ENCODE measurements at places on chromosomes 7 and 10.

DNA sequence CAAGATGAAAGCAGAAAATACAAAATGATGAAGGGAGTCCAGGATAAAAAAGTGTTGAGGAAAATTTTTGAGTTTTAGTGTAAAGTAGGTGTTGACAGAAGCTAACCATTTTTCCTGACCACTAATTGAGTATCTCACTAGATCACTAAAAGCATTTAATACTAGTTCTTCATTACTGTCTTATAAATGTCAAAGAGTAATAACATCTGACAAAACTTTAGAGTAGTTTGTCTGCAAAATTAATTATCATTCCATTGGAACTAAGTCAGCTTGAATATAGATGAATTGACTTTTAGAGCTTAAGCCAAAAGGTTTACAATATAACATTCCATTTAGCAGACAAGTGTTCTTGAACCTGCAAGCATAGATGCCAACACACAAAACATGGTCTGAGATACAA is 232.9 kb downstream of the FOXP2 start:
- no peak for DNase-seq

GRCh38 chr7:26626687-26627086 is 237.7 kb downstream of the SKAP2 start:
- no peak for DNase-seq

DNA sequence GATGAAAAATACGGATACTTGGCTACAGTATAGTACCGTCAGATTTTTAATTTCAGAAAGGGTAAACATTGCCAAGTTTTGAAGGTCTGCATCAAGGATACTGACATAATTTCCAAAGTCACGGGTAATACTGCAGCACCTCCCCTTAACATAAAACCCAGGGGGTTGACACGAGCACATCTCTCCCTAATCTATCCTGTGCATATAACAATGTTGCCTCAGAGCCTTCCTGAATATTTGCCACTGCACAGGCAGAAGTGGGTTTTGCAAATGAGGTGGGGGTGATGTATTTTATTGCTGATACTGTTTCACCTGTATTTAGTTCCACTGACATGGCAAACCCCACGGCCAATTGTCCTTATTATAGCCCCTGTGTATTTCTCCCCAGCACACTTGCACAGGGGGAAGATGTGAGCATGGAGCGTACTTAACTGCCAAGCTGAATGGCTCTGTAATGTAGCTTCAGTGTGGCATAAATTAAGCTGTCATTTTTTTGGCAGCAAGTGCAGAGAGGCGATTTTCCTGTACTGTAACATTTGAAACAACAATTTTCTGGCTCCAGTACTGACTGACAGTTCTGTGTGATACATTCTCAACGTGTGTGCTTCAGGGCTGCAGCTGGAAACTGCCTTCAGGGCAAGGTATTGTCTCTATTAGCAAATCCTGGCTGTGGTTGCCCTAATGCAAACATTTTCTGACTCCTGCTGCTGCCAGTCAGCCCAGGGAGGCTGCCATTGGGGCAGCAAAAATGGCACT is 299.6 kb upstream of the SP4 start:
- DNase-seq = no peak

GRCh38 chr10:24670964-24671670 is 52.6 kb downstream of the ARHGAP21 start:
- DNase-seq = no peak

GRCh38 chr10:119368991-119369869 is 161.9 kb downstream of the GRK5 start:
- no peak for DNase-seq

DNA sequence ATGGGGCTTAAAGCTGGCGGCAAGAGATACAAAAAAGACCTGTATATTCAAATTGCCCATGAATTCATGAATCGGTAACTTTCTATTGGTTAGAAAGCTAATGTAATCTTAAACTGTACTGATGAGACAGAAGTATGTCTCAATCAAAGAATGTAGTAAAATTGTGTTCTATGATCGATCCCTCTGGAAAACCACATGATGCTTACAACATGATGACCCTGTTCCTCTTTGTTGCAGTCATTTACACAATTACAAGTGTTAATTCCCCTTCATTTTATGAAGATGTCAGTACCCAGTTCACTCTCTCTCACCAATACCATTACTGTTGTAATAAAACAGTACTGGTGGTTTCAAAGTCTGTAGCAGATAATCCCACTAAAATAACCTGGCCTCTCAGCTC is 10.1 kb downstream of the KIF5B start:
- DNase-seq = no peak

DNA sequence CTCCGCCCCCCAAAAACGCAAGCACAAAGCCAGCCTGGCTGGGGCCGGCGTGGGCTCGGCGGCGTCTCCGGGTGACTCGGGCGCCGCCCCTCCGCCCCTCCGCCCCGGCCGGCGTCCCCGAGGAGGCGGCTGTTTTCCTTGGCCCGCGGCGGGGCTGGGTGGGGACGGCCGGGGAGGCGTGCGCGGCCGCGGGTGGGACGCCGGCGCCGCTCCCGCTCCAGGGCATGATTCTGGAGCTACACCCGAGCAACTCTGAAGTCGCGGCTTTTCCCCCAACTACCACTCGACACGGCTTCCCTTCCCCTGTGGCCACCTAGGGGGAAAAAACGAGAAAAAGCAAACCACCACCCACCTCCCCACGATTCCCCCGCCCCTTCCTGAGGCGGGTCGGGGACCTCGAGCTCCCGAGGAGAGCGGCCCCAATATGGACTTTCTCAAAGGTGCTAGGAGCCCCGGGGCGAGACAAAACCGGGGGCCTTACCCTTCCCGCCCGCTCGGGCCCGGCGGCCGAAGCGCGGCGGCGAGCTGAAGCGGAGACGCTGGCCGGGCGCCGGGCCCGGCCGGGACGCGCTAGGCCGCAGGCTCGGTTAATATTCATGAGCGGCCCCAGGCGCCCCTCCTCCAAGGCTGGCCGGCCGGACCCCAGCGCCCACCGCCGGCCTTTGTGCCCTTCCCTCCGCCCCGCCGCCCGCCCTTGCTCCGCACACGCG is 856 bp downstream of the ARHGAP21 start:
- DNase-seq = no peak

DNA sequence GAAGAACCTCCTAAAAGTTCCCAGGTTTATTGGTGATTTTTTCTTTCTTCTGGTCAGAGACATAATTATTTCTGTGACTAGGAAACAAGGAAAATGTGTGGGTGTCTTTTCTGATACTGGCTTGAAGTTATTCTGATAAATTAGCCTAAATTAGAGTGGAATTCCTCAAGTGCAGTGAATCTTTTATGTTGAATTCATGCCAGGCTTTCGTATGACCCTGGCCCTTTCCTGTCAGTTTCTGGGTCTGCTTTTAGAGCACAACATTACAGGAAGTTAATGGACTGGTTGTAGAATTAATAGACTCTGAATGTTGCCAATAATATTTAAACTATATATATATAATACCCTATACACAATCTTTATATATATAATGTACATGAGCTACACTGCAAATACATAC is 230.6 kb upstream of the KIAA1217 start:
- DNase-seq = no peak

DNA sequence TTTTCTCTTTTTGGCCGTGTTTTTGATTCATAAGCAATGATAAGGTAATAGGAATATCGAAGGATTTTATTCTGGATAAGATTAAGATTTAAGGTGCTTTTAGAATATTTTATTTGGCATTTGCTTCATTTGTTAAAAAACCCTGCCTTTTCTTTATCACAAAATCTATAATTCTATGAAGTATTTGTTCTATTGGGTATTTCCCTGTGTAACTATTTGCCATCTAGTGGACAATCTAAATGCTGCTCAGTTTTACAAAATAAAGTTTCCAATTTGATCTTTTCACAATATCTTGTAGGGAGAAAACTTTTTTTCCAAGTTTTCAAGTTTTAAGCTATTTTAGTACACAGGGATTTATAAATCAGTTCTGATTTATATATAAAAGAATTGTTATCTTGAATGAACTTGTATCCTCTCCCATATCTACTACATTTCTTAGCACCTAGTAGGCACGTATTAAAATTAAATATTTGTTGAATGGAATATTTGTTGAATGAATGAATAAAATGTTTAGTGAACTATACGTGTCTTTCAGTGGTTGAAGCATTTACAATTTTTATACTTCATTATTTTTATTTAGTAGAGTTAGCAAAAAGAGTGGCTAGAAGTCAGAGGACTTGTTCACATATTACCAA is 26.5 kb downstream of the ANKRD7 start:
- no peak for DNase-seq

GRCh38 chr7:51545131-51545530 is 228.5 kb upstream of the COBL start:
- DNase-seq = peak; percentile 91

- DNase-seq = peak; percentile 76
These were observed 12.0 kb upstream of the GLCCI1 start for GRCh38 chr7:7956531-7957128.

GRCh38 chr10:112809736-112810135 is 140.3 kb upstream of the TCF7L2 start:
- DNase-seq = no peak

GRCh38 chr7:155868955-155869783 is 56.9 kb upstream of the SHH start:
- DNase-seq = no peak

DNA sequence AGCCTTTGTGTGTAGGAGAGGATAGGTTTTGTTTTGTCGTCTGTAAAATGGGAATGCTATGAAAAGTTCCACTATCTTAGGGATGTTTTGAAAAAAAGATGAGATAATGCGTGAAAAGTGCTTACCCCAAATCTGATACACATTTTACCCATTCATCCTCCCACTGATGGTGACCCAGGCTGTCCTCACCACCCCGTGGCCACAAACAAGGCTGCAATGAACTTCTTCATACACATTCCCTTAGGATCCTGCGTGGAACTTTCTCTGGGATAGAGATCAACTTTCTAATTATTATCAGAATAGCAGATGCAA is 399 bp upstream of the OGDHL start:
- no peak for DNase-seq

GRCh38 chr7:11155883-11156282 is 182.2 kb downstream of the PHF14 start:
- DNase-seq = no peak

- DNase-seq = no peak
These were observed 333.6 kb upstream of the ZNF32 start for GRCh38 chr10:43982250-43982649.

GRCh38 chr10:45241865-45242520 is 73.4 kb downstream of the OR13A1 start:
- DNase-seq = no peak

DNA sequence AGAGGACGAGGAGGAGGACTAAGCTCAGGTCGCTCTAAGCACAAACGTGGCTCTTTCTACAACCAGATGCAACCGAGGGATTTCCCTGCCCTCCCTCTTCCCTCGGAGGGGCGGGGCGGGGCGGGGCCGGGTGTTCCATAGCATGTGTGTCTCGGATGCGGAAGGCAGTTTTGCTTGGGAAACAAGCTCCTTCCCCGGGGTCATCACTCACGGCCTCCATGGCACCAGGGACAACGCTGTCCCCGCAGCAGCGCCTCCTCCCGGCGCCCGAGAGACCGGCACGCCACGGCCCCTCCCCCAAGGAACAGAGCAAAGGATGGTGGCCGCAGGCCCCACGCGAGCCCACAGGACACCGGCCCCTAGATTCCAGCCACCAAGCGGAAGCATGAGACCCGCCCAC is 110.5 kb downstream of the PAXIP1 start:
- no peak for DNase-seq

- DNase-seq = no peak
These were observed 18.7 kb upstream of the RBM20 start for GRCh38 chr10:110625356-110625894.

- no peak for DNase-seq
These were observed 116.1 kb downstream of the INSYN2A start for GRCh38 chr10:127080317-127080716.

DNA sequence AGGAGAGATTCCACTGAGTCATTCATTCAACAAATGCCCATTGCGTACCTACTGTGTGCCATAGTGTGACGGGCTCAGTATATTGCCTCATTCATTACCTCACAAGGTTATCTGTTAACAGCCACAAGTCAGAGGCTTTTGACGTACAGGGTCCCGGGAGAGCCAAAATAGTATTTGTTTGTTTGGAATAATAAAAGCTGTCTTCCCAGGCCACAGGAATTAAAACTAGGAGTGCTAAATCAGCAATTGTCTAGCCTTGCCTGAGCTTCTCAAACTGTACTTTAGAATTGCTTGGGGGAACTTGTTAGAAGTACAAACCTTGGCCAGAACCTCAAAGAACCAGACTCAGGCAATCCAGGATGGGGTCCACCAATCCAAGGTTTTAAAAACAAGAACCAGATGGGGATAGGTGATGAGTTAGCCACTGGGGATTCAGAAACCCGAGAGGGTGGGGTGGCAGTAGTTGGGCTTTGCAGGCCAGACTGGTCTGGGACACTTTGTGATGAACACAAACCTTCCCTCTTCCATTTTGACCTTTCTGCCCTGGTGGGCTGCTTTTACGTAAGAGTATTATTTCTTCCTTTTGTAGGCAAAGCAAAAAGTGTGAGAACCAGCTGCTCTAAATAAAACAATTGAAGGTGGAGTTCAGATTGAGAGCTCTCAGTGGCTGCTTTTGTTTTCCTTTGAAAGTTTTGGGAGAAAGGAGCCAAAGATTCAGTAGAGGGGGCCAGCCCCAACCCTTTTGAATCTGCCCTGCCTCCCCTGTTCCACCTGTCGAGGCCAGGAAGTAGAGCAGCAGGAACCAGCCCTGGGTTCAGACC is 113.0 kb upstream of the ANLN start:
- DNase-seq = no peak

DNA sequence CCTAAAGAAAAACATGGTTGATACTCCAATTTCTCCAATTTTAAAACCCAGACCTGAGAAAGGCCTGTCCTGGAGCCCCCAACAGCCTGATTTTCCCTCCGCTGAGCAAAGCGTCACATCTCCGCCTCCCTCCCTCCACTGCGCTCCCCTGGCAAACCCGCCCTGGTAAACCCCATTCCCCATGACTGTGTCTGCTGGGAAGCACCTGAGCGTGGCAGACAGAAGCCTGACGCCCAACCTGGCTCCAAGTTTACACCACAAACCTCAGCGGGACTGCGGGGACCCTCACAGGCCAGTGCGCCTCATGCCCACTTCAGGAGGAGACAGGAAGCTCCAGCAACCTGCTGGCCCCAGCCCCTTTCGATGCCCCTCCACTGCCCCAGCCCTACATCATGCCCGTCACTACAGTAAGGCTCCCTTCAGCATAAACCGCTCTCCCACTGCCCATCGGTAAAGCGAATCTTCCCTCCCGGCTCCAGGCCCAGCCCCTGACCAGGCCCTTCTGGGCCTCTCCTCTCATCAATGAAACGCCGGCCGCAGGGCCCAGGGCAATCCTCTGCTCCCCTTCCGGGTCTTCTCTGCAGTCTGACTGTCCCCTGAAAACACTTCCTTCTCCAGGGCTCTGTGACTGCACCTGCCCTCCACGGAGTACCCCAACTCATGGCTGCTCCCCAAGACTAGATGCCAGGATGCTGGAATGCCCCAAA is 233.3 kb downstream of the MAD1L1 start:
- DNase-seq = no peak

GRCh38 chr7:34080513-34080912 is 175.2 kb downstream of the BMPER start:
- no peak for DNase-seq

DNA sequence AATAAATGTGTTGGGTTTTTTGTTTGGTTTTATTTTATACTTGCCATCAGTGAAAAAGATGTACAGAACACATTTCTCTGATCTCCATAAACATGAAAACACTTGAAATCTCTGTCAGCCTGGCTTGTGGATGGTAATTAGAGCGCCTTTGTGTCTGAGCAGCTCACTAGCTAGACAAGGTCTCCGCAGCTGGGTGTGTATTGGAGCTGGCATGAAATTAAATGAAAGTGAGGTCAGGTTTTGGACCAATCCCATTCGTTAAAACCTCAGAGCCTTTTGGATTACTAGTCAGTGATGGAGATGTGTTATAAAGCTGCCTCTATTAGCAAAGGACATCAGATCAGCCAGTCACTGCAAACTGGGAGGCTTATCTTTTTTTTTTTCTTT is 2.7 kb downstream of the FRAT1 start:
- DNase-seq = peak; percentile 76
